ENCODE measurements at places on chromosomes 7 and 10.

GRCh38 chr7:26526265-26526587 is 234.6 kb downstream of the SNX10 start:
- no peak for DNase-seq

GRCh38 chr10:132175907-132176581 is 10.7 kb upstream of the DPYSL4 start:
- no peak for DNase-seq

DNA sequence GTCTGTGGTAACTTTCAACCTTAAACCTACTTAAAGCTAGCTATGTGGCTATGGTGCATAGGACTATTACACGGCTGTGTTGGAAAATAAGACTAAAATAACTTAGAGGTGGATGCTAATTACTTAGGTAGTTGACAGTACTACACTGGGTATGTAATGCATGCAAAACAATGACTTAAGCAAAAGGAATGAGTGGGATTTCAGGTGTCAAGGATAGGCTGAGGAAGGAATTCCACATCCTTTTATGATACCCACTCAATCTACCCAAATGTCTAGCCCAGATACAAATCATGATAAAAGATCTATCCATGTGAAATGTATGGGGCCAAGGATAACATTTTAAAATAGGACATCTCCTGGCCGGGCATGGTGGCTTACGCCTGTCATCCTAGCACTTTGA is 13.9 kb downstream of the CDNF start:
- no peak for DNase-seq

- DNase-seq, result no peak
These were observed 36.0 kb downstream of the CCNY start for GRCh38 chr10:35372329-35372728.

DNA sequence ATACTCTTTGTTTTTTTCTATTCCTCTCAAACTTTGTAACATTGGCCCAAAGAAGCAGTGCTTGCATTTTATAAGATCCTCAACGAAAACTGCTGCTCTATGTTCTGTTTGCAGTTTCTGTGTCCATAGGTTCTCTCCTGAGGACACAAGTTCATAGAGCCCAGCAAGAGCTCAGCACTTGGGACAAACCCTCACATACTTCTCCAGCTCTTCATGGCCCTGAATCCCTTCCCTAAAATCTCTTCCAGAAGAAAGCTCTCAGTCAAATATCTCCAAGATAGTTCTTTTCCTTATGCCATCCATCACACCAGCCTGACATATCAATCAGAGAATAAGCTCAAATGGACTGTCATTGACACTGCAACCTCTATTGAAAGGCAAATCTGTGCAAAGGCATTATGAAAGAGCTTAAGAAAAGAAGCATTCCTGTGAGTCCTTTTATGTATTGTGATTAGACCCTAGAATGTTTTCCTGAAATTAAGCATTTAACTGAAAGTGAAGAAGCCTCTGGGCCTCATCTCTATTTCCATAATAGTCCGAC is 405.5 kb downstream of the ANKRD7 start:
- no peak for DNase-seq

DNA sequence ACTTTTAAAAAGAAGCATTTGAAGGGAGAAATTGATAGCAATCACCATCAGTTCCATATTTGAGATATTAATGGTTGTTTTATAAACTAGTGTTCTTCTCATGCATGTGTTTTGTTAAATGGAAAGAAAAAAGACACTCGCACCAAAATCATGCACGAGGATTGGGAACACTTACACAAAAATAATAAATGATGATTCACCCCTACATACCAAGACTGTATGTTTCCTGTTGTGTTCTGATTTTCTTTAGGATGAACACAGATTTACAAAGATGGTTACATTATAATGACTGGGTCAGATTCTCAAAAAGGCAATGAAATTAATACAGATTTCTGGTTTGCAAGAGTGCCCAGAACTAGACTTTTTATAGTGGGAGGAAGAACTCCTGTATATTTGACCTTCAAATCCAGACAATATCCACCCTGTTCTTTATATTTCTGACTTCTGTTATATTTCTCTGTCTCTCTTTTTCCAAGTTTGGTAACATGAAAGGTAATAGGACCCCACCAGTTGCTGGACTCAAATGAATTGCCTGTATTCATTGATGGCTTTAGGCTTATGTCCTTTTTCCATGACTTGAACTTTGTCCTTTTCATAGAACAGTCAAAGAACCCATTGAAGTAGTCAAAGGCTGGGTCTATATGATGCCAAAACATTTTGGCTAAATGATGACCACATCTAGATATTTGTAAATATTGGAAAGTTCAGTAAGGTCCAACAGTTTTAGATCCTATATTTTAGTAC is 54.4 kb downstream of the SEMA3A start:
- peak; percentile 25 for DNase-seq

DNA sequence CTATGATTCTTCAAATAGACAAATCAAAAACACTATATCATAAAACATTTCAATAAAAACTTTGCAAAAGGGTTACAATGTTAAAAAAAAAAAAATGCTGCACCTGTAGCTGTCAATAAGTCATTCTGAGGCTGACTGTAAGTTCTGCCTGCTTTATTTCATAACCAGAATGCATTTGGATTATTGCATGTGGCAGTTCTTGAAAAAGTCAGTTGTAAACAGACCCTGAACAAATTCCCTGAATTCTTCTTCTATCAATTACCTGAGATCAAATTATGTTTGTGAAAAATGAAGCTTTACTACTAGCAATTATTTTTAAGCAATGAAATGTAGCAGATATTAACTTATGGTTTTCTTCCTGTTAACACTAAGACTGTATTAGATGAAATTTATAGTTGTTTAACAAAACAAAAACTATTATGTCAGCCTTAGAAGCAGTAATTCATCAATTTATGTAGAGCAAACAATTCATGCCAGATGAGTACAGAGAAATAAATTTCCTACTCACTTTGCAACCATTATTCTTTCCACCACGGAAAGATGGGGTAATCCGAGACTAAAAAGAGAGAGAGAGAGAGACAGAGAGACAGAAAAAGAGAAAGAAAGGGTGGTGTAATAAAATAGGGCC is 107.8 kb downstream of the SFMBT2 start:
- DNase-seq, result no peak

DNA sequence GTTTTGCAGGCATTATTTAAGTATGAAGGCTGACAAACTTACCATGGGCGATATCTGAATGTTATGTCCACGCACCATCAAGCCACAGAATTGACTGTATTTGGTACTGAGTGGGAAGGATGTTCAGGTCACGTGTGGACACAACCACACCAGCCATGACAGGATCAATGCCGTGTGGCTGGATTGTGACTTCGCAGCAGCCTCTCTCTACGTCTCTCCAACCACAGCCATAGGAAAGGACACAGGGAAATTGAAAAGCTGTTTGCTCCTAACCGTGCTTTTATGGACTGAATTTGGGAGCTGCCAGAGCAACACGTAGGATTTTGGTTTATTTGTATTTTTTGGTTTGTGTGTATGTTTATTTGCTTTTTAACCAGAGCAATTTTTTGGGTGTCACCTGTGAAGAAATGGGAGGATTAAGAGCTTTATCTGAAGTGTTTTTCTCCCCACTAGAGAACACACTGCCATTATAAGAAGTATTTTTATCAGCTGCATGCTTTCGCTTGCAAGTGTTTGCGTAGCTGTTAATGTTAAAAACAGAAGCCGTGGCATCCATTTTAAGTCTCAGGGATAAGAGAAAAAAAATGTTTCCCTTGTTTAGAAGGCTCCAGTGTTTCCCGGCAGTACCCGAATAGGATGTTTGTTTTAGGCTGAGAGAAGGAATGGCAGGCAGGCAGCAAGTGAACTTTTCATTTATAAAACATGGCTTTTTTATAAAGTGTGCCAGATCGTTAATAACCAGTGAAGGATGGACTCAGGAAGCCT is 401.1 kb upstream of the NFE2L3 start:
- DNase-seq, result no peak

- DNase-seq, result no peak
These were observed 103.4 kb upstream of the ELMO1 start for GRCh38 chr7:37552030-37552429.

- DNase-seq, result no peak
These were observed at the start of gene COBL for GRCh38 chr7:51316666-51317581. Gene COBL (minus strand): TSS chr7:51316809. CDS start chr7:51316633, 176 bp downstream.

- peak; percentile 94 for DNase-seq
These were observed 3.9 kb upstream of the ITGB1 start for GRCh38 chr10:32961895-32962369.

GRCh38 chr10:69641261-69641980 is 11.4 kb downstream of the FAM241B start:
- DNase-seq, result no peak

GRCh38 chr10:51288511-51288910 is 214.2 kb downstream of the PRKG1 start:
- no peak for DNase-seq

DNA sequence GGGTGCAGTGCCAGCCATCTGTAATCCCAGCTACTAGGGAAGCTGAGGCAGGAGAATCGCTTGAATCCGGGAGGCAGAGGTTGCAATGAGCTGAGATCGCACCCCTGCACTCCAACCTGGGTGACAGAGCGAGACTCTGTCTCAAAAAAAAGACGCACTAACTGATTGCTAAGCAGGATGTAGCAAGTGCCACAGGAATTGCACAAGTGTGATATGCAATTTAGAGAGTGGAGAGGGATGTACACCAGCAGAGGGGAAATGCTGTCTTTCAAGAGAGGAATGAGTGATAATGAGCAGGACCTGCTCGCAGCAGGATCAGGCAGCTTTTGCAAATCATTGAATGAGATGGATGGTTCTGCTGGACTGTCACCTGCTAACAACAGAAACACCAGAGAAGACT is 13.3 kb upstream of the SLC16A12 start:
- DNase-seq, result no peak
